ENCODE measurements at places on chromosomes 13 and 19. TPM values are rescaled to one million over a fixed set of nuclear protein-coding genes. Genes with fewer than 3 reads are reported as not detected.

The ZNF93 gene
- total RNA-seq: 14.1 TPM

The LILRB3 gene
- not detected for total RNA-seq

The PTPRS gene
- 49.4 TPM for total RNA-seq

The KCNRG gene
- total RNA-seq: 0.13 TPM

The KLK12 gene
- total RNA-seq: not detected

The ZNF560 gene
- total RNA-seq: not detected

The TTC9B gene
- total RNA-seq: not detected

DNA sequence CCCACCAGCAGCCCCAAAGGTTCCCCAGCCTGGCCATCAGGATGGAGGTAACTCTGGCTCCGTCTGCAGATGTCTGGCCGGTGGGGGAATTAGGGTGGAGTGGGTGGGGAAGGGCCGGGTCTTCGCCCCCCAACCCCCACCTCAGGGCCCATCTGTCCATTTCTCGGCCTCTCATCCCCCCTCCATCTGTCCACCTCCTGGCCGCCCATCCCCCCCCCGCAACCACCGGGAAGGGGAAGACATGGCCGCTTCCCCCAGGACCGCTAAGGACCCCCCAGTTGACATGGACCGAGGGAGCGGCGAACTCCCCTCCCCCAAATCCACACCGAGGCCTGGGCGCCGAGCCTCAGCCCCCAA, 793 bp downstream of the LRFN1 start:
- DNase-seq: no peak

- no peak for DNase-seq
Observed at GRCh38 chr13:44347949-44348348, 25.7 kb upstream of the SERP2 start.

GRCh38 chr19:18795540-18795939, 4.4 kb upstream of the COMP start:
- no peak for DNase-seq

GRCh38 chr13:64397701-64398100, 2832.4 kb downstream of the PCDH9 start:
- DNase-seq: no peak

GRCh38 chr19:46748325-46749109, 2.3 kb upstream of the STRN4 start:
- peak; percentile 59 for DNase-seq

DNA sequence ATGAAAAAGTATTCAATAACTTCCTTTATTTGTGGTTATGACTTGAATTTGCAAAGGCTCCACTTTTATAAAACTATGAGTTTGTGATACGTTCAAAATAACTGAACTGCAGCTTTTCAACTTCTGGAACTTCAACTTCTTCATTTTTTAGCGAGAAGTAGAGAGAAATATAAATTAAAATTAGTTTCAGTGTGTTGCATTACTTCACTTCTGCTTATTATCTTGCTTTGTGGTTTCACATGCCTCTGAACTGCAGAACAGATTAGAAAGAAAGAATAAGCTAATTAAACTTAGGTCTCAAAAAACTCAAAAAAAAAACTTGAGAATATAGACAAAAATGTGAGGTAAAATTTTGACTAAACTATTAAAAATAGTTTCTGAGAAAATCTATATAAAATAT, 1073.4 kb downstream of the PCDH17 start:
- no peak for DNase-seq

- DNase-seq: no peak
Observed at GRCh38 chr13:84255226-84255797, 373.0 kb upstream of the SLITRK1 start.

GRCh38 chr13:85243831-85244230, 555.4 kb downstream of the SLITRK6 start:
- DNase-seq: no peak

DNA sequence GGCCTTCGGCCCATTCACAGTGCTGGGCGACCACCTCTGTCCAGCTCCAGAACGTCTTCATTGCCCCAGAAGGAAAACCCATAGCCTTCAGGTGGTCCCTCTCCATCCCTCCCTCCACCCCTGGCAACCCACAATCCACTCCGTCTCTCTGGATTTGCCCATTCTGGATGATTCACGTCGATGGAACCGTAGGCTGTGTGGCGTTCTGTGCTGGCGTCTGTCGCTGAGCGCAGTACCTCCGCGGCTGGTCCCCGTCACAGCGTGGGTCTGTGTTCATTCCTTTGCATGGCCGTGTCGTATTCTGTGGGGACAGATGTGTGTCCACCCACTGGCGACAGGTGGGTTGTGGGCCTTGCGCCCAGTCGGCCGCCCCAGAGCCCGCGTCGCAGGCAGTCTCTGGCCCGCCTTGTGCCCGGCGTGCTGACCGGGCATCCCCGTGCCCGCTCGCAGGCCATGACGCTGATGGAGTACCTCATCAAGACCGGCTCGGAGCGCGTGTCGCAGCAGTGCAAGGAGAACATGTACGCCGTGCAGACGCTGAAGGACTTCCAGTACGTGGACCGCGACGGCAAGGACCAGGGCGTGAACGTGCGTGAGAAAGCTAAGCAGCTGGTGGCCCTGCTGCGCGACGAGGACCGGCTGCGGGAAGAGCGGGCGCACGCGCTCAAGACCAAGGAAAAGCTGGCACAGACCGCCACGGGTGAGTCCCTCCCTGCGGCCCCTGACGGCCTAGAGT, 10.1 kb downstream of the EPN1 start:
- no peak for DNase-seq

- no peak for DNase-seq
Observed at GRCh38 chr19:33350538-33351309, 22.8 kb upstream of the CEBPG start.

DNA sequence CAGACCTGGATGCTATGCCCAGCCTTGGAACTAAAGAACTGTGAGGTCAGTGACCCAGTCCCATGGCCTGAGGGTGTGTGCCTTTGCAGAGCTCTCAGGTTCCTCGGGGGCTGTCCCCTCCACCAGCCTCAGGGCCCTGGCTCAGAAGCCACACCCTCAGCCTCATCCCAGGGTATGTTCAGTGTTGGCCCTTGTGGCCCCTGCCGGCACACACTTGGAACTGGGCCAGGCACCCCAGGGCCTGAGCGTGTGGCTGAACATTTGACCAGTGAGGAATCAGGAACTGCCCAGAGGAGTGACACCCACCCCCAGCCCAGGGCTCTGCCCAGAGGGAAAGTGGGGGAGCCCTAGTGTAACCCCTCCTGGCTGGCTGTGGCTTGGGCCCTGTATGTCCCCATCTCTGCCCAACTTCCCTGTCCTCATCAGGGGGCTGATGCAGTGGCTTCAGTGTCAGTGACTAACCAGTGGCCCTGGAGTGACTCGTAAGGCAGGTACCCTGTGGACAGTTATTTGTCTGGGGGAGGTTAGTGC, 10.0 kb downstream of the NKPD1 start:
- DNase-seq: no peak

GRCh38 chr13:25902891-25903341, 148.9 kb downstream of the SHISA2 start:
- DNase-seq: no peak

DNA sequence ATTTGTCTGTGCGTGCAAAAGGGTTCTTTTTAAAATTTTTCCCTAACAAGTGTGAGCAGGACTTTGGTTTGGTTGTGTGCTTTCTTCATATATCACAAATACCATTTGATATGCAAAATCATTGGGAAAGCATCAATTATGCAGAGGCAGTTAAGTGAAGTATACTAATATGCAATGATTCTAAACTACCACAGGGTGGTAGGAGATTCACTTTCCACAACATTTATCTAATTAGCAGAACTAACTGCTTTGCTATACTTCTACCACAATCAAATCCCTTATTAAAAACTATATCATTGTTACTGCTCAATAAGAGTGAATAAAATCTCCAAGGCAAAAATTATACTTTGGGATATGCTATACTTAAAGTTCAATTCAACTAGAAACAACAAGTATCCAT, 2738.9 kb upstream of the PCDH20 start:
- DNase-seq: no peak

DNA sequence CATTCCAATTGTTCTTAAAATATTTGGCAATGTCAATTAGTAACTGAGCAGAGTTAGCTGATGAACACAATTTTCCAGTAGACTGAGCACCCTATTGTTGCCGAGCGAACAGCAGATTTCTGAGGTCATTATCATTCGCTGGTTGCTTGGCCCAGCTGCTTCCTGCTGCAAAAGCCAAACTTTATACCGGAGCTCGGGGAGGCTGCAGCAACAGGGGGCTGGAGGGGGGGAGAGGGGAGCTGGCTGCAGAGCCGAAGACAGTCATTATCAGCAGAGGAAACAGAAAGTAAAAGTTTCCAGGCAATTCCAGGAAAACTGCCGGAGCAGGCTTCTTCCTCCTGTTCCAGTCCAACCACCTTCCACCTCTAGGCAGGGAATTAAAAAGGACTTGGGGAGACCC, 77.9 kb downstream of the ZNF536 start:
- DNase-seq: no peak

GRCh38 chr13:67574320-67575233, 344.4 kb upstream of the PCDH9 start:
- no peak for DNase-seq

DNA sequence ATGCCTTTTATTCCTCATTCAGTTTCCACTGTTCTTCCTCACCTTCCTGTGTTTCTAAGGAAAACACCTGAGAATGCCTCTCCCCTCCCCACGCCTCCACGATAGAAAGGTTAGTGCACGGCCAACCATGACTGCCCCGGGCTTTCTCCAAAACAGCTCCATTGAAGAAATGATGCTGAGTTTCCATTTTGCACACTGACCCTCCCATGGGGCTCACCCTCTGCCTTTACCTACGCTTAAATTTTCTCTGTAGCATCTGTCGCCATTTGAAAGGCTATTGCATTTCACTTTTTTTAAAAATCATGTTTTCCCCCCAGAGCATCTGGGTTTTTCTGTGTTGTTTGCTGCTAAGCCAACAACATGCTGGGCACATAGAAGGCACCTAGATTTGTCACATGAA, 48.2 kb downstream of the ABCC4 start:
- no peak for DNase-seq

GRCh38 chr19:18444513-18444912, 6.6 kb upstream of the ISYNA1 start:
- no peak for DNase-seq

GRCh38 chr13:65631078-65631477, 1599.1 kb downstream of the PCDH9 start:
- no peak for DNase-seq

- DNase-seq: no peak
Observed at GRCh38 chr13:113359571-113359970, 4.4 kb downstream of the GRTP1 start.

DNA sequence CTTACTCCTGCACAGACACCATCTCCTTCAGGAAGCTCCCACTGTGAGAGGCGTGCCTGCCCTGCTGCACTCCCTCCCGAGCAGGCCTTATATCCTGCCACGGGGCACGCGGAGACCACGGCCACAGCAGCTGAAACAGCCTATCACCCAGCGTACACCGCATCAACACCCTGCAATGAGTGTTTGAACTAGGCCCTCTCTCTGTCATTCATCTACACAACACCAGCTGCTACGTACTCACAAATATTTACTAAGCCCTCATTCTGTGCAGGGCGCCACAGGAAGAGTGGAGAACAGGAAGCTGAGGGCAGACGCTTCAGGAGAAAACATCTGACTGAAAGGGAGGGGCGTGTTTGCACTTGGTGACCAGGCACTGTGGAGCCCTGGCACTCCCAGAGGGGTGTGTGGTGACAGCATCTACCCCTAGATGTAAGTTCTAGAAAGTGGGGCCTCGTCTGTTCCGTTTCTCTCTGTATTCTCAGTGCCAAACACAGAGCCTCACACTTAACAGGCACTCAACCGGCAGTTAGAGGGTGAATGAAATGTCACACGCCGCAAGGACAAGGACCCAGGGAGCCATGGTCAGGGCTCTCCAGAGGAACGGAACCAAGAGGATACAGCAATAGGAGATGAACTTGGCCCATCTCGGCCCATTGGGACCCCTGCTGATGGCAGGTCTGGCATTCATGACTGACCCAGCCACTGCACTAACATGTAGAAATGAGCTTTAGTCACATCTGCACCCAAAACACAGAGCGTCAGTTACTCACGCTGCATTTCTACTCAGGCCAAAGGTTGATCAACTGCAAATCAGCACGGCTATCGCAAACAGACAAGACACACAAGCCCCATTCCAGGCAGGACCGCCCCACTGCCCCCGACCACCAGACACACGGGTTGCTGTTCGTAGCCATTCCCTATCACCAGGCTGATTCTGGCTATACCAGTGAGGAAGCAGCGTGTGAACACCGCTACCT, 15.7 kb downstream of the RANBP3 start:
- no peak for DNase-seq

All from K562 (cell line).